ENCODE measurements at places on chromosomes 12 and 14.

DNA sequence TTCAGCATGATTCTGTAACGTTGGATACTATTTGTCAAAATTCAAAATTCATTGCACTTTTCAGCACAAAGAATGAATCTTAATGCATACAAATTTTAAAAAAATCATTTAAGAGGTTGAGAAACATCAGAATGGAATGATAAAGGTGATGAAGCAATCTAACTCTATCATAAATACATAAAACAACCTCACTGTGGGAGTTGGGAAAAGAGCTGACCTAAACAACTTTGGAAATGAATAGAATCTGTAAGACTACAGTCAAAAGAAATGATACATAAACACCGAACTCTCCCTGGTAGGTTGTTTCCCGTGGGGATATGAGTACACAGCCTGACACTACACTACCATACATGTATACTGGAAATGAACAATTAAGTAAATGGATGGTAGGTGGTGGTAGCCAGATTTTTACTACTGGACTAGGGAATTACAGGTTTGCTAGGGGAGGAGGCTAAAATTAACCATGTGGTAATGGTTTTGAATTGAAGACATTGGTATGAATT is 64.9 kb upstream of the PARP11 start:
- no peak for DNase-seq

DNA sequence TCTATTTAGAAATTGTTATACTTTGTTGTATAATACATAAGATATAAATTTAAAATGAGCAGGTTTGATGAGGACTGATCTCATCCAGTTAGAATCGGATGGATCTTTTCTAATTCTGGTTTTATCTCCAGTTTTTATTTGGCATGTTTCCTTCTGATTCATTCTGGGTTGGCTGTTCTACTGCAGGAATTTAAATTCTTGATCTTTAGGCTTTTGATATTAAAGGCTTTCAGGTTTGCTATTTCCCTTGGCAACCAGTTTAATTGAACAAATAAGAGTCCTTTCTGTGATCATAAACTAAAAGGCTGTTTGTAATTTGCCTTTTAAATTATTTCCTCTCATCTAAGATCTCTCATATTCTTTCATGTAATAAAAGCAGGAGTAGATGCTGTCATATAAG is 83.4 kb downstream of the PDE6H start:
- DNase-seq = no peak

GRCh38 chr12:11998944-11999315 is 71.8 kb upstream of the BCL2L14 start:
- DNase-seq = no peak

DNA sequence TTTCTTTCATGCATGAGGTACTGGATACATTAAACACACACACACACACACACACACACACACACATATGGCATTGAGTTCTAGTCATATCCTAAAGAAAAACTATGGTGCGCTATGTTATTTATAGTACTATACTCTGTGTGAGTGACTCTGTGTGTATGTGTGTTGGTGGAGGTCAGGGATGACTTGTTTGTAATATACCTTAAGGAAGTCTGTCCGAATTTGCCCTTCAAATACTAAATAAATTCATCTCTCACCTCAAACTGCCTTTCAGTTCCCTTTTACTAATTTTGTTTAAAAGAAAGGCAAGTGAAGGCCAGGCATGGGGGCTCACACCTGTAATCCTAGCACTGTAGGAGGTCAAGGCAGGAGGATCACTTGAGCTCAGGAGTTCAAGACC is 2.1 kb upstream of the AKAP5 start:
- DNase-seq = no peak

- DNase-seq = no peak
Measured at GRCh38 chr14:50018201-50018932, 98.0 kb downstream of the VCPKMT start.

Data from stromal cell of bone marrow (primary cell).